ENCODE measurements at places on chromosomes 4 and X.

GRCh38 chrX:103792916-103793544, 16.4 kb downstream of the PLP1 start:
- no peak for DNase-seq

DNA sequence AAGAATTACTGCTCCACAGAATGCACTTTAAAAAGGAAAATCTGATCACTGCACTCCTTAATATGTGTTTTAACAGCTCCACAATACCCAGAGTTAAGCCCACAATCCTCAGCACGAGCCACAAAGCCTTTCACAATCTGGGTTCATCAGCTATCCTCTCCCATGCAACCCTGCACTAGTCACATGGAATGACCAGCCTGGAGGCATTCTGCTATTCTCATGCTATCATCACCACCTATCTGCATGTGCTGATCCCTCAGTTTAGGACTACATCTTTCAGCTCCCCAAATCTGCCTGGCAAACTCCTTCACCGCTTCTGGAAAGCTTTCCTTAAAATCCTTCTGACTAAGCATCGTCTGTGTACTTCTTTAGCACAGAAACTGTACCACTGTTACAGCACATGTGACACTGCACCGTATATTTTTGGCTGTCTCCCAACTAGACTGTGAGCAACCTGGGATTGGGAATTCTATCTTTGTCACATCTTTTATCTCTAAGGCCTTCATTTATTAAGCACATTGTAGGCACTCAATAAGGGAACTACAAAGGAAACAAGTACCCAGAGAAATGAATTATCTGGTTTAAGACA, 18.3 kb upstream of the EIF1AX start:
- no peak for DNase-seq

GRCh38 chr4:103089481-103089880, 10.2 kb downstream of the BDH2 start:
- DNase-seq = no peak

DNA sequence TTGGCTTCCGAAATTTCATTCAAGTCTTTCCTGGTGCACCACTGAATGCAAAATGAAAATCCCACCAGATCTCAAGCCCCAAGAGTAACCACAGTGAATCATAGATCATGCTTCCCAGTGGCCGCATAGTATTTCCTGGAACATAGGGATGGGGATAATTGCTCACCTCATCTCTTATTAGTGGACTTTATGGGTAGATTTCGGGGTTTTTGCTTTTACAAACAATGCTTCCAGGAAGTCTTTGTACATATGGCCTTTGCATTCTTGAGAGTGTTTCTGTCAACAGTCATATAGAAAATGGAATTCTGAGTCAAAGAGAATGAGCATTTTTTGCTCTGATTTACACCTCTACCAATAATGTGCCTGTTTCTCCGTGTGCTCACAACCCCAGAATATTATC, 53.4 kb downstream of the PPEF2 start:
- no peak for DNase-seq

GRCh38 chr4:81431971-81432370, 39.7 kb downstream of the RASGEF1B start:
- DNase-seq = no peak

DNA sequence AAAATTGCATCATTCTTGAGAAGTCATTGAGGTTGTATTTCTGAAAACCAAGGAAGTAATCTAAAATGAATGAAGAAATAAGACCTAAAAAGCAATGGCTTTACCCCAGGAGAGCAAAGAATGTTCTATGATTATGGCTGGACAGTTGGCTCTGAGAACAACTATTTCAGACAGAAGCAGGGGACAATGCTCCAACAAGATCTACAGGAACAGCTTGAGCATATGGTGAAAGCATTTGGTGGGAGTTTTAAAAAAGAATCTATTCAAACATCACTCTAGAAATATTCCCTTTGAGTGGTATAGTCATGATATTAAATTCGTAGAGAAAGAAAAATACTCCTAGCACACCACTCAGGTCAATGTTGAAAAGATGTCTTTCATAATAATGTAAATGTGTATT, 26.7 kb downstream of the DYNLT3 start:
- DNase-seq = no peak

GRCh38 chr4:24573582-24573981, 10.8 kb downstream of the DHX15 start:
- DNase-seq = no peak

DNA sequence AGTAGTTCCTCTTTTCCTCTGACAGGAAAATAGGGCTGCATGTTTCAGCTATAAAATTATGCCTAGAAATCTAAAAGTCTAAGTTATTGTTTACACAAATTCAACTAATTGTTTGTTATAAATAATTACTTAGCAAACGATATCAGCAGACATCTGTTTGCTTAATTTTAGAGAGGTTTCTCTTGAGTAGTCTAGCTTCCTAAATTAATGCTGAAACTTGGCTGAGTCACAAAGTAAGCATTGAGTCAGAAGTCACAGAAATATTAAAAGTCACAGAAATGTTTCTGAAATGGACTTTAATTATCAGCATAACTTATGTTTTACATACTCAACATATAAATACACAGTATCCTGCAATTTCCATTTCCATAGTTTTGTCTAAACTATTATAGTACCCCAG, 1044.0 kb downstream of the CCSER1 start:
- no peak for DNase-seq

DNA sequence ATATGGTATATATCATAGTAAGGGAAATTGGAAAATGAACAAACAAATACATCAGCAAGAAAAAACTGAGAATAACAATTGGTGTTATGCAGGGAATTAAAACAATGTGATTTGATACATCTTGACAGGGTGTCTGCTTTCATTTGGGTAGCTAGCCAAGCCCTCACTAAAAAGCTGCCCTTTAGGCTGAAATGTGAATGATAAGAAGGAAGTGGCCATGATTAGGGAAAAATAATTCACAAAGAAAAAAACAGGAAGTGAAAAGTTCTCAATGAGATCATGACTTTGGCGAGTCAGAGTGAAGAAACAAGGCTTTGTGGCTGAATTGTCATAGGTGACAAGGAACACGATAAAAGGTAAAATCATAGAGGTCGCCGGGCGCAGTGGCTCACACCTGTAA, 675.8 kb upstream of the SLIT2 start:
- no peak for DNase-seq

GRCh38 chr4:152321923-152322322, 214.0 kb downstream of the FBXW7 start:
- DNase-seq = no peak

- no peak for DNase-seq
These were observed 40.4 kb downstream of the FOXR2 start for GRCh38 chrX:55663584-55663983.

DNA sequence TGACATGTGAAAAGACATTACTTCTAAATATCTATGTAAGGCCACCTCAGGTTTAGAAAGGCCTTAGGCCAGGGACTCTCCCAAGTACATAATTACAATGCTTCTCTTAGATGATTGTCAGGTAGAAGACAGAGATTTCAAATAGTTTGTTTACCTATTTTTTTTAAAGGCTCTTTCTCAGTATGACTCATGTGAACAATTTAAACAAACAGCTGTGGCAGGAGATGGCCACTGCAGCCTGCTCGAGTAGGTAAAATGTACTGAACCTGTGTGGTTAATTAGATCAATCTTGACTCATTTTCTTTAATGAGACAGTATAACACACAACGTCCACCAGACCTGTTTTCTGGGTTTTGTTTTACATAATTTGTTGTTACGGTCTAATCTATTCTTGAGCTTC, 50.2 kb downstream of the LEF1 start:
- no peak for DNase-seq

- no peak for DNase-seq
These were observed 569 bp upstream of the FHL1 start for GRCh38 chrX:136146614-136147314.

DNA sequence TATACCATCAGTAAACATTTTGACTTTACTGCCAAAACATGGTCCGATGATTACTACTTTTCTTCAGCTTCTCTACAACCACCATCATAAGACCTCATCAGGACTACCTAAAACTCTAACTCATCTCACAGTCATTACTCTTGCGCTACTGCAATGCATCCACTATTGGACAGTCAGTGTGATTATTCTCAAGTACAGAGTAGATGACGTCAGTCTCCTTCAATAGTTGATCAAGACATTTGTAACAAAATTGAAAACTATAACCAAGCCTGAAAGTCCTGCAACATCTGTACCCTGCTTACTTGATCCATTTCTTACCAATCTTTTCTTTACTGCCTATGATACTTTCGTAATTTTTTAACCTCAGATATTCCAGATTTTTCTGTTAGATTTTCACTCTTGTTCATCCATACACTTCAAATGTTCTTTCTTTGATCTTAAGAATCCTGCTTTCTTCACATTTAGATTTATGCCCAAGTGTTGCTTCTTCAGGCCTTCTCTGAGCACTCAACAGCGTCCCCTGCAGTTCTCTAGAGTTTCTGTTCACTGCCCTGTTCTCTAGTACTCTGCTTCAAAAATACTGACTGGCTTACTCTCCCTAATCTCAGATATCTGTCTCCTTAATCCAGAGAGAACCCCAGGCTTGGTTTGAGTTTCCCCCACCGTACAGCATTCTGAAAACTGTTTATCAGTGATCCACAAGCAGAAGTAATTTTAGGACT, 1517.6 kb downstream of the STIM2 start:
- no peak for DNase-seq

DNA sequence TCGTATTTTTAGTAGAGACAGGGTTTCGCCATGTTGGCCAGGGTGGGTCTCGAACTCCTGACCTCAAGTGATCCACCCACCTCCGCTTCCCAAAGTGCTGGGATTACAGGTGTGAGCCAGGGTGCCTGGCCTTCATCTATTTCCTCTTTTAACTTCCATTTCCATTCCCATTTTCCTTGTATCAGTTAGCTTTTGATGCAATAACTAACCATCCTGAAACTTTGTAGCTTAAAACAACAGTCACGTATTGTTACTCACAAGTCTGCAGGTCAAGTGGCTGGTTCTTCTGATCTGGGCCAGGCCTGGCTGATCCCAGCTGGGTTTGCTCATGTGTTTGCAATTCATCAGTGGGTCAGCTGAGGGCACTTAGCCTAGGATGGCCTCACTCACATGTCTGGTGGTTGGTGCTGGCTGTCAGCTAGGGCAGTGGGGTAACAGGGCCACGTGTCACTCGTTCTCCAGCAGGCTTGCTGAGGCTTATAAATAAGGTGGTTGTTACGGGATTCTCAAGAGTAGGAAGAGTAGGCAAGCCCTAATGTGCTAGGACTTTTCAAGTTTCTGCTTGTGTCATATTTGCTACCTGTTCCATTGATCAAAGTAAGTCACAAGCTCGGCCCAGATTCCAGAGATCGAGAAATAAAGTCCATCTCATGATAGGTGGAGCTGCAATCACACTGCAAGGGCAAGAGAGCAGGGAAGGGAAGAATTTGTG, 88.2 kb downstream of the SOWAHB start:
- DNase-seq = no peak

DNA sequence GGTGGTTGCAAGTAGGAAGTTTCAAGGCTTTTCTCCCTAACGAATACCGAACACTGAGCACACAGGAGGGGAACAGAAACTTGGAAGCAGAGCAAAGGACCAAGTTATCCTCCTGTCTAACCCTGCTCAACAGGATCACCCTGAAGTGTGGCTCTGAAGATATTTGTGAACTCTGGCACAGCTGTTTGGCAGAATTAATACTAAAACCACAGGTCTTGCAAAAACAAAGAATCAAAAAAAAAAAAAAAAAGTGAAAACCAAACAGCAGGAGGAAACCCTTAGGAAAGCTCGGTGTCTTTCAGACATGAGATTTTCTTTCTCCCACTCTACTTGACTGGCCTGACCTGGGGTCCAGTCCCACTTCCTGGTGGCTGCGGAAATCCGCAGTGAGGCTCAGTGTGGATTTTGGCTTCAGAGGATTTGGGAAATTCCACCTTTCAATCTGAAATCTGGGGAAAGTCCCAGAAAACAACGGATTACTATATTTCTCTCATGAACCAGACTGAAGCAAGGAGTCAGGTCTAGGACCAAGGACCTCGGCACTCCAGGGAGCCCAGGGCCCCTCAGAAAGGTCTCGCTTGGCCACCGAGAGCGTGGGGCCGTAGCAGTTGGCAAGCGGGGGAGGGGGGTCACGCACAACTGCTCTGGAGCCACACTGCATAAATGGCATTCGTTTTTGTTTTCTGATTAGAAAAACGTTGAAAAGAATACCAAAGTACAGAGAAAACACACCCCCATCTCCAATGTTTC, 867 bp downstream of the TIFA start:
- DNase-seq = no peak
